WERI-Rb-1 (cell line): ENCODE measurements at places on chromosomes 1 and 21.

GRCh38 chr1:11804666-11805421 is 920 bp downstream of the MTHFR start:
- no peak for DNase-seq

- no peak for DNase-seq
These were observed 849.3 kb upstream of the PRMT6 start for GRCh38 chr1:106207185-106207584.

GRCh38 chr1:85085417-85085816 is 37.1 kb upstream of the MCOLN3 start:
- no peak for DNase-seq

GRCh38 chr21:26351661-26352060 is 181.1 kb upstream of the APP start:
- DNase-seq = no peak

GRCh38 chr1:170881268-170882265 is 53.8 kb upstream of the MROH9 start:
- no peak for DNase-seq

- DNase-seq = no peak
These were observed 134.2 kb upstream of the HP1BP3 start for GRCh38 chr1:20921285-20921684.

DNA sequence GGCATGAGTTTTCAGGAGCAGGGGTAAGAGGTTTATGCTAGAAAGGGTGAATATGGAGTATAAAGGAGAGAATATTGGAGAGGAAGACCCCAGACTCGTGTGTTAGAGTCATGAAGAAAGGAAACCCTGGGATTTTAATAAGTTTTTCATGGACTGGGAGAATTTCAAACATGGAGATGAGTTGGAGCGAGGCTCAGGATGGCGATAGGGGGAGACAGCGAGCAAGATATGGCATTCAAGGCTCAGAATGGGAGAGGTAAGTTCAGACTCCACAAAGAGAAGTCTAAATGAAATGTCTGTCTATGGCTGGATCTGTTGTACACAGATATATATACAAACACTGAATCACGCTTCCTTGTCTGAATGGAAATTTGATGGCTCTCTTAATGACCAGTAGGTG is 92.5 kb downstream of the LRRC40 start:
- DNase-seq = no peak

- no peak for DNase-seq
These were observed 16.1 kb upstream of the PADI6 start for GRCh38 chr1:17355898-17356297.

DNA sequence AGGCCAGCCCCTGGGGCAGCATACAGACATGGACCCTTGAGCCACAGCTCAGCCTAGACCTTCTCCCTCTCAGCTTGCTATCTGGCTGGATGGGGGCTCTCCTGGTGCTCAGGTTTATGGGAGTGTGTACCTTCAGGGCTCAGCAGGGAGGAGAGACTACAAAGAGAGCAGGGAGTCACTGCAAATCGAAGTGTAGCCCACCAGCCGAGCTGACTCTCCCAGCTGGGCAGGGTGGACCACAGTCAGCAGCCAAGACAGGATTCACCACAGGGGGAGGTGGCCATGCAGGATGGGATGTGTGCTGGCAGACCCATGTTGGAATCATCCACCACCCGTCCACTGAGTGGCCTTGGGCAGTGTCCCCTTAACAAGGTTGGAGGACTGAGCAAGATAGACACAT is 78.3 kb downstream of the GLIS1 start:
- DNase-seq = no peak

DNA sequence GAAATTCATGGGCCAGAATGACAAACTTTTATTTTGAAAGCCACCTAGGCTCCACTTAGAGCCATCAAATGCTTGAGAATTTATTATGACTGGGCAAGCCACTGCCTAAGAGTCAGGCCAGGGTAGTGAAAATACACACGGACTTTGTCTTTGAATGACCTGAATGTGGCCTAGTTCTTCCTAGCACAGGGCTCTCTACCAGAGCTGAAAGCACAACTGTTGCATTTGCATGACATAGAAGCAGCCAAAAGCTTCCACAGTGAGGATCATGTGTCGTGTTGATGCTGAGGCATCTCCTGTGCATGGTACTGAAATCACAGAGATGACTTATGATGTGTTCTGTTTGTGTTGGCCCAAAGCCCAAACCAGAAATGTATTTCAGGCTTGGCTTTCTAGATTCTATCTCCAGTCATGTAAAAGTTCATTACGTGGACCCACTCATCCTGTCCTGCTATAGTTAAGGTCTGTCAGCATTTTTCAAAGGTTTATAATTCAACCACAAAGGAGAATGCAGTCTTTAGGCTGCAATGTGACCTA is 164.0 kb upstream of the UBE2U start:
- no peak for DNase-seq

DNA sequence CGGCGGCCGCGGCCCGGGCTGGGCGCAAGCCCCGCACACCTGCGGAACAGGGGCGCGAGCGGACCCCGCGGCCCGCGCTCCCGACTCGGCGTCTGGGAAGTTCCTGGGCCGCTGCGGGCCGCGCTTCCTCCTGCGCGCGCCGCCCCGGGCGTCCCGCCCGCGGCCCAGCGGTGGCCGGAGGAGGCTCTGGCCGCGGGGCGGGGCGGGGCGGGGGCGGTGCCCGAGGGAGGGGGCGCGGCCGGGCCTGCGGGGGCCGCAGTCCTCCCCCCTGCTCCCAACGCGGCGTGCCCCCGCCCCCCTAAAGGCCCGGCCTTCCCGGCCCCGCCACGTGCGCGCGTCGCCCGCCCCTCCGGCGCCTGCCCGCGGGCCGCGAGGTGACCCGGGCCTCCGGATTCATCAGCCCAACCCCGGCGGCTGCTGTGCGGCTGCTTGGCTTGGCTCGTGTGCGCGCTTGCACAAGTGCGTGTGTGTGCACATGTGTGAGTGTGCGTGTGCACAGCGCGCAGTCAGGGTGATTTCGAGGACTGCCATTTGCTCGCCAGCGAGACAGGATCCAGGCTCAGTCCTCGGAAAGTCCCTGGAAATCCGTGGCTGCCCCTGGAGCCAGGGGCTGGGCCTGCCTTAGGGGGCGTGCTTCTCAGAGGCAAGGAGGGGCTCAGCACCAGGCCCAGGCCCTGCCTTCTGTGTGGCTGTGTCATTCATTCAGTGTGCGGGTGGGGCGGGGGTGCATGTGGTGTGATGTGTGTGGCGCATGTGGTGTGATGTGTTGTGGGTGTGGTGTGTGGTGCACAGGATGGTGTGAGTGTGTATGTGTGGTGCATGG is at the start of gene C2CD2:
C2CD2 (minus strand) TSS at position 188 of the 823 bp plus-strand sequence. CDS start 370 bp downstream, outside the sequence.
- DNase-seq = peak; percentile 89

GRCh38 chr1:71522721-71523120 is 441.9 kb upstream of the ZRANB2 start:
- no peak for DNase-seq

- DNase-seq = no peak
These were observed 8.8 kb upstream of the SAMSN1 start for GRCh38 chr21:14554948-14555347.

DNA sequence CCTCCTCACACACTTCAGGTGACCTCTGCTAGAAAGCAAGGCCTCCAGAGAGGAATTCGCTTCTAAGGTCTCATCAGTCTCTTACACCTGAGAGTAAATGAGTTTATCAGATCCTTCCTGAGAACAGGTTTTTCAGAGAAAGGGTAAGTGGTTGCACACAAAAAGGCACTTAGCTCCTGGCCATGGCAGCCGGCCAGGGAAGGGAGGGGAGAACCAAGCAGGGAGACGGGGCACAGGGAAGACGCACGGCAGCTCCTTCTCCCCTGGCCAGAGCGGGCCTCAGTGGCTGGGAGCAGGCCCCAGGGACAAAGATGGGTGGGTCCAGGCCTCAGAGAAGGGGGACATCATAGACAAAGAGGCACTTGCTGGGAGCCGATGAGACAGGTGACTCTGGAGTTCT is 3.6 kb upstream of the TNNT2 start:
- DNase-seq = no peak

DNA sequence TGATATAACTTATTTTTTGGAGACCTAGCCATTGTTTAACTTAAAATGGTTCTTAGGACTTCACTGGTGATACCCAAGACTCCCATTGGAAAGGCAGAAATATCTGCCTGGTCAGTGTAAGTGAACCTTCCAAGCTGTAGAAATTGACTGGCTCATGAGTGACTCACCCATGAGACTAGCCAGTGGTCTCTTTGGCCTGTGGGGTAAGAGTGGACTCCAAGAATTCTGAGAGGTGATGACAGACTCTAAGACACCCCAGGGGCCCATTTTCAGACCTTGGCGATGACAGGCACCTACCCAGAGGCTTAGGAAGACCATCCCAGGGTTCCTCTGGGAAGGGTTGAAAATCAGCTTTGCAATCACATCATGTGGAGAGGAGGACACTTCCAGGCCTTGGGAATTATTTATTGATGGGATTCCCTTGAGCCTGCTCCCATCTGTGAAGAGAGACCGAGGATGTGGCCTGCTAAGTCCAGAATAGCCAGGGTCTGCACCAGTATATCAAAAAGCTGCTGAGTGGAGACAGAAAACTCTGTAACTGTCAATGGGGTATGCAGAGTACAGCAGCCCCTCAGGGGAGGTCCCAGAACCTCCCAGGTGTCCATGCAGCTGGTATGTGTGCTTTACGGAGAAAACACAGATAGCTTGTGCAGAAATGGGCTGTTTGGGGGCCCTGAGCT is 78.9 kb downstream of the KAZN start:
- peak; percentile 18 for DNase-seq

- DNase-seq = no peak
These were observed 26.3 kb downstream of the MYOG start for GRCh38 chr1:203059485-203059884.

- DNase-seq = no peak
These were observed 16.6 kb upstream of the GBP6 start for GRCh38 chr1:89347296-89347695.

GRCh38 chr1:61620536-61620935 is 104.4 kb downstream of the TM2D1 start:
- no peak for DNase-seq

- DNase-seq = no peak
These were observed 8.8 kb downstream of the ASAP3 start for GRCh38 chr1:23475134-23475628.

DNA sequence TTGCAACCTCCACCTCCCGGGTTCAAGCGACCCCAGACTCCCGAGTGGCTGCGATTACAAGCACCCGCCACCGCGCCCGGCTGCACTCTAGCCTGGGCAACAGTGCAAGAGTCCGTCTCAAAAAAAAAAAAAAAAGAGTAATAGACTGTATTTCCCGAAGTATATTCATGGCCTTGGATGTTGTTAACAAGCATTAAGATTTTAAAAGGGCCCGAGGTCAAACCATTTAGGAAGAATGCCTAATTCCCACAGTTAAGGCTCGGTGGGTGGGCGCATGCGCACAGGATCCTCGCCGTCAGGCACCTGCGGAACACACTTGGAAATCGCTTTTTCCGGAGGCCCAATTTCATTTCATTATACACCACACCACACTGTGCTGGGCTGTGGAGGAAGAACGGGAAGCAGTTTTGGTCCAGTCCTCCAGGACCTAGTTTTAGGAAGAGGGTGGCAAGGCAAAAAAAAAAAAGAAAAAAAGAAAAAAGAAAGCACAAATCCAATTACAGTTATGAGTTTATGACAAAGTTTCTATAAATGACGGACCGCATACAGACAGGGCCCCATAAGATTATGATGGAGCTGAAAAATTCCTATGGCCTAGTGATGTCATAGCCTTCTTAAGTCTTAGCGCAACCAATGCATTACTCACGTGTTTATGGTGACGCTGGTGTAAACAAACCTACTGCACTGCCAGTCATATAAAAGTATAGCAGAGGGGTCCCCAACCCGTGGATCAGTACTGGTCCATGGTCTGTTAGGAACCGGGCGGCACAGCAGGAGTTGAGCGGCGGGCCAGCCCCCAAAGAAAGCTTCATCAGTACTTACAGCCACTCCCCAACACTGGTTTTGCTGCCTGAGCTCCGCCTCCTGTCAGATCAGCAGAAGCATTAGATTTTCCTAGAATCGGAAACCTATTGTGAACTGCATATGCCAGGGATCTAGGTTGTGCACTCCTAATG is 38.2 kb downstream of the H3-3A start:
- no peak for DNase-seq

- DNase-seq = peak; percentile 10
These were observed 36.7 kb downstream of the SLC19A1 start for GRCh38 chr21:45505416-45506021.

GRCh38 chr1:229381234-229381633 is 38.4 kb upstream of the CCSAP start:
- DNase-seq = peak; percentile 77

DNA sequence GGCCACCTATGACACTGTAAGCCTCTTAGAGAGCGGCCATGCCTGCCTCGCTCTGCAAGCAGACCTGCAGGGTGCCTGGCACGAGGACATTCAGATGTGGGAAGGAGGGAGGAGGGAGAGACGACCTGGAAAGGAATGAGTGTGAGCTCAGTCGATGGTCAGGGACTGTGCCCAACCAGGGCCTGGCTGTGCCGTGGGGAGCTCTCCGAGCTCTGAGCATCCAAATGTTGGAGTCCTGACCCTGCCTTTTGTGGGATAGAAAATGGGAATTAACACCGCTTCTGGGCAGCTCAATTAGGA is 7.3 kb downstream of the CSTB start:
- peak; percentile 88 for DNase-seq

DNA sequence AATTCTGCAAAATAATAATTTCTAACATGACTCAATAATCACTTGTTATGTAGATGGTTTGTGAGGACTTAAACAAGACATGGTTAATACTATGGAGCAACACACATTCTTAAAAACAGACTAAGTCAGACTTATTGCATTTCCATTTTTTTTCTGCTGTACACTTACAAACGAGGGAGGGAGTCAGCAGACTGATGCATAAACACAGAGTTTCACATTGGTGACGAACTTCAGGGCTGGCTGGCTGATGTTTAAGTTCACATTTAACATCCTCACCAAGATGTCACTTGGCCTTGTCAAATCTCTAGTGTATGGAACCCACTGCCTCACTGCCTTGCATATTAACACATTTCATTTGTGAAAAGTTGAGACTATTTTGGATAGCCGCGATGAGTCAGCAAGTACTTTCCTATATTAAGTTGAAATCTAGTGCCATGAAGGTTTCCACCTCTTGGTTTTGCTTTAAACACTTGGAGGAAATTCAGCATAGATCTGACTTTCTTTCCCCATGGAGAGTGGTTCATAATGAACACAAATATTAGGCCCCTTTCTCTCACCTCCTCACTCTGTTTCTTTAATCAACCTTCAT is 337.5 kb upstream of the RUNX1 start:
- no peak for DNase-seq

- DNase-seq = no peak
These were observed 39.8 kb downstream of the NEK7 start for GRCh38 chr1:198196630-198197029.

GRCh38 chr1:189787201-189787600 is 690.5 kb downstream of the BRINP3 start:
- no peak for DNase-seq

GRCh38 chr1:164587617-164588501 is 28.9 kb downstream of the PBX1 start:
- no peak for DNase-seq
